ENCODE measurements at places on chromosomes 6 and 20. TPM values are rescaled to one million over a fixed set of nuclear protein-coding genes. Genes with fewer than 3 reads are reported as not detected.

FRK gene
- 0.36 TPM for total RNA-seq

DNA sequence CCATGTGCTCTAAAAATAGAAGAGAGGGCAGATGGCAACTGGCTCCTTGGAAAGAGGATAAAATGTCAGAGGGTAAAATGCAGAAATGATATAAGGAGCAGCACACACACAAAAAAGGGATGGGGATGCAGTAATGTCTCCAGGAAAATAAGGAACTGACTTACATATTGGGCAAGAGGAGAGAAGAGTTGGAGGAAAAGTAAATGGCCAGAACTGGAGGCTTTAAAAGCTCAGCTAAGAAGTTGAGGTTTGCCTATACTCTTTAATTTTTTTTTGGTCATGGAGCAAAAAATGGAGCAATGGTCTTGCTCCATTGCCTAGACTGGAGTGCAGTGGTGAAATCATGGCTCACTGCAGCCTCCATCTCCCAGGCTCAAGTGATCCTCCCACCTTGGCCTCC is 93.7 kb downstream of the SULF2 start:
- DNase-seq, result no peak

GRCh38 chr6:4259391-4259790 is 124.0 kb upstream of the ECI2 start:
- no peak for DNase-seq

DNA sequence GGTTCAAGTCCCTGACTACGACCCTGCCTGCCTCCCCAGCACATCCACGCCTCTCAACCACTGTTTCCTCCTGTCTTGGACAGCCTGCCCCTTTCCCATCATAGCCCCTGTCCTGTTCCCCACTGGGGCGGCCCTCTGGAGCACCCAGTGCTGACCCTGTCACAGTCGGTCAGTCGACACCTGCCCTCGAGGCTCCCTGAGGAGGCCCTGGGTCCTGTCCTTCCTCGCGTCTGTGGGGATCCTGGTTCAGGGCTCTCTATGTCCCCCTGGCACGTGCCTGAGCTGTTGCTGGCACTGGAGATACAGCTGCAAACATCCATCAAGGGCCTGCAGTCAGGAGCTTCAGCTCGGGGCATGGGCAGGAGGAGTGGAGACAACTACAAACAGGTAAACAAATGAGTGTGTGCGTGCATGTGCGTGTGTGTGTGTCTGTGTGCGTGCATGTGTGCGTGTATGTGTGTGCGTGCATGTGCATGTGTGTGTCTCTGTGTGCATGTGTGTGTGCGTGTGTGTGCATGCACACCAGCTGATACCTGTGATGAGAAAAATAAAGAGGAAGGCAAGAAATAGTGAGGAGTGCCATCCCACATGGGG is 132.8 kb downstream of the PHACTR3 start:
- DNase-seq, result no peak

DNA sequence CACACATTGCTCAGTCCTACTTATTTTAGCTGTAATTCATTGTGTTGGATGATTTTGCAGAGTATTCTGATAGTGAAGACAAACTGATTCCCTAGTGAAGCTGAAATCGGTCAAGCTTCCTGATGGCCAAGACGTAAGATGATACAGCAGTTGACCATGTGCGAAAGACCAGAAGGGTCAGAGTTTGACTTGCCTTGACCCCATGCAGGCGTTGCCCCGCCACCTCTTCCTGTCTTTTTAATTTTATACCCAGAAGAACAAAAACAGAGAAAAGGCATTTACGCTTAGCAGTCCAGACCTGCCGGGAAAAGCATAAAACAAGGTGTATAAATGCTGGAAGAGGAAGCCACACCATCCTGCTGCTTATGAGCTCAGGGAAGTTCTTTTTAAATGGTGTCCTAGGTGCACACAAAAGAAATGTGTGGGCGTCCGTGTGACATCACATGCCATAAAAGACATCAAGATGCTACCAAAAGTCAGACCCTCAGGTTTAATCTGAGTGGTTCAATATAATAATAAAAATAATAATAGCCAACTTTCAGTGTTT is 32.2 kb downstream of the TSHZ2 start:
- DNase-seq, result no peak

- DNase-seq, result no peak
Measured at GRCh38 chr6:41713650-41714291, 21.6 kb downstream of the TFEB start.

DNA sequence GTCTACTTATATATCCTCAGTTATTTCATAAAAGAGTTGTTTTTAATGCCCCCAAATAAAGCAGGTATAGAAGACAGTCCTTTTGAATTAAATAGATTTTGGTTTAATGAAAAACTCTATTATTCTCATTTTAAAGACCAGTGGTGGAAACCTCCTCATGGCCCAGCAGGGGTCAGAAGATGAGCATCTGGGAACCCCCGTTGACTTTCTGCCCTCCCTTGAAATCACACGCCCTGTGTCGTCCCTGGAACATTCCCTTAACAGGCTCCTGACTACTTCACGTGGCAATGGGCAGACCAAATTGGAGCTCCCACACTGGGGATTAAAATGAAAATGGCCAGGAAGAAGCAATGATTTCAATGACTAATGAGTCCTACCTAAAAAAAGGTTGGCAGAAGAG is 220.9 kb downstream of the KIF16B start:
- DNase-seq, result no peak

NKX2-2 gene
- 2.4 TPM for total RNA-seq

- DNase-seq, result no peak
Measured at GRCh38 chr6:45610832-45611231, 233.1 kb upstream of the SUPT3H start.

DNA sequence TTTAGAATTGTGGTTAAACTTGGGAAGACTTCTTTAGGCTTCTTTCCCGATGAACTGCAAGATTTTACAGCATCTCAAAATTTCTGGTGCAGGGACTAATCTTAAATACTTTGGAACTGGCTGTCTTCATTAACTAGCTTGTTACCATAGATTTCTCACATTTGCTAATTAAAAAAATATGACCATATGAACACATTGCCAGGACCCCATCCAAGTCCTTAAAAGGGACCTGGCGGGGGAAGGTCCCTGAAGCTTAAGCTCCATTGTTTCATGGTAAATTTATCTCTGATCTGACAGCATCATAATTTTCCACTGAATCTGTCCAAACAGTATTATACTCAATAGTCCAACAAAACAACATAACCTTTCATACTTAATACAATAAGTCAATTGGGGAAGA is 517.8 kb upstream of the FLRT3 start:
- DNase-seq, result no peak

DNA sequence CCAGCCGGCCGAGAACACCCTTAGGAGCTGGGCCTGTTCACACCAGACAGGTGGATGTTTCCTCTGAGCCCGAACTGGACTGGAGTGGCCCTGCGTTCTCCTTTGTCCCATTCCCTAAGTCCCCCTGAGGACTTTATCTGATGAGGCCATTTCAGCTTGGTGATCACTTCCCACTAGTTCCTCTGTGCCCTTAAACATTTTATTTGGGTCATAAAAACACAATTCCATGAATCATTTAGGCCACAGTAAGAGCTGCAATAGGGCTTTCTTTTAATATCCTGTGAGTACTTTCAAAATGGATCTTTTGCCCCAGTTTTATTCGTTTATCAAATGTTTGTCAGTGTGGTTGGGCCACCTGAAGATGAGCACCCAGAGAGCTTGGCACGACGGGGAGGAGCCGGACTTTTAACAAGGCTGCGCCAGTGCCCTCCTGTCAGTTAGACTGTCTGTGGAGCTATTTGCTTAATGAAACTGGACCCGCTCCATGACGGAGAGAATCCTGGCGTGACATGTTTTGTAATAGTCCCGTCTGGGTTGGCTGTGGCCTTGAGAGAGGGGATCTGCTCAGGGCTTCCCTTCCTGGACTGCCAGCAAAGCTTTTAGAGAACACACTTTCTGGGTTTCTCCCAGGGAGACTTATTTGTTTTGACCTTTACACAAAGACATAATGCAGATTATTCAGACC is 53.5 kb downstream of the ZDHHC14 start:
- peak; percentile 48 for DNase-seq

DNA sequence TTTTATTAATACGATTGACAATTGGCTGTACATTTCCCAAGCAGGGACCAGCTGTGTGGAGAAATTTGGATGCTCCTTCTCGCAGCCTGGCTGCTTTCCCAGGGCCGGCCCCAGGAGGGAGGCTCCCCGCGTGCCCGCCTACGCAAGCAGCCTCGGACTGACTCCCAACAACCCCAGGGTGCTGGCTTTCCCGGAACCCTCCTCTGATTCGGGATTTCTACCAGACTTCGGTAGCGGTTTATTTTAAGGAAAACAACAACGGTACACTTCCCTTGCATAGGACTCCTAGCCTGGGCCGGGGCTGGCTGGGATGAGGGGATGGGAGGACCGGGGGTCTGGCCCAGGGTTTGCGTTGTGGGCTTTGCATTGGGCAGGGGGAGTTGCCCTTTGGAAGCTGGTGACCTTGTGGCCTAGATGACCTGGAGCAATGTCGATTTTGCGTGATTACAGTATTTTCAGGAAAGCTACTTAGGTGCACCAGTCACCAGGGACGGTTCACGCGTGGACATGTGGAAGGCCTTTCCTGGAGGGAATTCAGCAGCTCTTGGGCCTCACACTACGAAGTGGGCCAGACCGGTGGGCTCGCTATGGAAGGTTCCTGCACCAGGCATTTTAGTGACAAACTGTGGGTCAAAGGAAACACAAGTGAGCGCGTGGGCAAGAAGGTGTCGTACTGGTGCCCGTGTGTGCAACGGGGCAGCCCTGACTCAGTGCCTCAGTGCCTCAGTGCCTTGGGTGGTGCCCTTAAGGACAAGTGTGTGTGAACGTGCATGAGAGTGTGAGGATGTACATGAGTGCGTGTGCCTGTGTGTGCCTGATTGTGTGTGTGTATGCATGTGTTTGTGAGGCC is 20.7 kb upstream of the PHACTR3 start:
- DNase-seq, result no peak

TFAP2A gene
- 17.1 TPM for total RNA-seq

DNA sequence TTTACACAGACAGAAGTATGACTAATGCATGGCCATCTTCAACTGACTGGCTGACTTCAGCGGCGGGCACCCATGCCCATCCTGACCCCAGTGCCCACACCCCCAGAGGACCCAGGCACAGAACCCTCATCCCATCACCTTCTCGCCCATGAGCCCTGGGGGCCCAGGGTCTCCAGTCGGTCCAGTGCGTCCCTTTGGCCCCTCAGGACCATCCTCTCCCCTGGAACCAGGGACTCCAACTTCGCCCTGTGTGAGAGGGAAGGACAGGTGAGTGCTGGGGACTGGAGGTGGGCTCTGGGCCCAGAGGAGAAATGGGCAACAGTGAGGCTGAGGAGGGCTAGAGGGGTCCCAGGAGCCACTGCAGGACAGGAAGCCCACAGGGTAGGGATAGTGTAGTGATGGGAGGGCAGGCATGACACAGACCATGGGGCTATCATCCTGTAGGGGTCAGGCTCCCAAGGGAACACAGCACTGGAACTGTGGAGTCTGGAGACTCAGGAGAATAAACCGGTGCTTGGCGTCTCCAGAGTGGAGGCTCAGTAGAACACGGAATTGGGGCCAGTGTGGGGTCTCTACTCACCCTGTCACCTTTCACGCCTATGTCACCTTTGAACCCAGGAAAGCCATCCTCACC is 16.7 kb downstream of the COL11A2 start:
- DNase-seq, result no peak

DNA sequence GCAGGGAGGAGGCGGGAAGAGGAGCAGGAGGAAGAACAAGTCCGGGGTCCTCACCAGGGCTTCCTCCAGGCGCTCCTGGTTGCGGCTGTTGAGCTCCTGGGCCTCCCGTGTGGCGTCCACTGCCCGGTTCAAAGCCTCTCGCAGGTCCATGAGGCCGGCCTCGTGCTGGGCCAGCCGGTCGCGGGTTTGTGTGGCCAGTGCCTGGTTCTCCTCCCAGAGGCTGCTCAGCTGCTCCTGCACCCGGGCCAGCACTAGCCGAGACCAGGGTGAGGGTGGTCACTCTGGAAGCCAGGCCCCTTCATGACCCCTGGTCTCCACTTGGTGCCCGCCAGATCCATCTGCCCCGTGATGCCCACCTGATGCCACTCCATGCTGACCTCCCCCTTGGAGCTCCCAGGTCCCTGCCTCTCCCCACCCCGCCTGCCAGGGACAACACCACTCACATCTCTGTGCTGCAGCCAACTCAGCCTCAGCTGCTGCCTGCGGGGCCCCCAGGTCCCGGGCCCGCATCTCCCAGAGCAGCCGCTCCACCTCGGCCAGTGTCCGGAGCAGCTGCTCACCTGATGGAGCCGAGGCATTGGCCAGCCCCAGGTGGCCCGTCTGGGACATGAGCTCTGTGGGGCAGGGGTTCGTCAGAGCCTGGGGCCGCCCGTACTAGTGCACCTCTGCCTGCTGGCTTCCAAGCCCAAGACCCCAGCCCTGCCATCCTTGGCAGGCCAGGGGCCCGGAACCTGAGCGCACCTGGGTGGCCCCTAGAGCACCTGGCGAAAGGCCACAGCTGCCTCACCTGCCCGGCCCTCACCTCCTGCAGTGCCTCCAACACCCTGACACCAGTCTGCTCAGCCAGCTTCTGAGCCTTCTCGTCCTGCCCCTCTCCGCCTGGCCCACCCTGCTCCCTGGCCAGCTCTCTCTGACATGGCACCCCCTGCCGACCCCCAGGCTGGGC is 15.9 kb downstream of the ADRM1 start:
- no peak for DNase-seq

DNA sequence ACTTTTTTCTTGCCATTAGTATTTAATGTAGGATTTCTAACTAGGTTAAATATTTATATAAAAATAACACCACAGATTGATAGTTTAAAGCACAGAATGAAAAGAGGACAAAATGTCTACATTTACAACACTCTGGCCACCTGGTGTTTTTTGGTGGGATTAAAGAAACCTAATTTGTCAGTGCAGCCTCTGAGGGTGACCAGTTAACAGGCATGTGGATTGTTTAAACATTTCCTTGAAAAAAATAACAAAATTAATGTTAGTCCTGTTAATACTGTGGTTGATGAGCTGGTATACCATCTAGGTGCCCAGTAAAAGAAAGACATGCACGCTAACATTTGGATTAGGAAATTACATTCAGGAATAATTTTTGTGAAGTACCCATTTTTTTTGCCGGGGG is 8.8 kb downstream of the SLC9A8 start:
- DNase-seq, result no peak

DNA sequence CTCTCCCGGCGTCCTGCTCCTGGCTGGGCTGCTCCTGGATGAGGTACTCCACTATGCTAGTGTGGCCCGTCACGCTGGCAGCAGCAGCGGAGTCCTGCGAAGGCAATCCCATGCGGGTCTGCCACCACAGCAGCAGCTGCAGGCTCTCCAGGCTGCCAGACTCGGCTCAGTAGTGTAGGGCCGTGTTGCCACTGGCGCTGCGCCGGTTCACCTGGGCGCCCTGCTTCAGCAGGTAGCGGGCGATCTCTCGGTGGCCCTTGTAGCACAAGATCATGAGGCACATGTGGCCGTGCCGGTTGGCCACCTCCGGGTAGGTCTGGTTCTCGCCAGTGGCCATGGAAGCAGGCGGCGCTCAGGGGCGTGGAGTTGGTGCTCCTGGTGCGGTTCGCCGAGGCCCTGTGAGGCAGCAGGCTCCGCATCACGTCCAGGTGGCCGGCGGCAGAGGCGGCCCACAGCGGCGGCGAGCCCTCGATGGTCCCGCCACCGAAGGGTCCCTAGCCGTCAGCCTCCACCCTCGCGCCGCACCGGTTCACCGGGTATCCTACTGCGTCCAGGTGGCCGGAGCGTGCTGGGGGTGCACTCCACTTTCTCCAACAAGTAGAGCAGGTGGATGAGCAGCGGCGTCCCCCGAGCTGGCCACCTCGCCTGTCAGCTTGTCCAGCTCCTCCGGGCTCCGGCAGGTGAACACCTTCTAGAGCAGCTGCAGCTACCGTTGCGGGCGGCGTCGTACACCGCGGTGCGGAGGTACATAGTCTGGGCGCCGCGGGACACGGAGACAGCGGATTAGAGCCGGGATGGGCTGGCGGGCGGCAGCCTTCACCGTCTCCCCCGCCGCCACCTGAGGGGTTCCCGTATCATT is 19.8 kb downstream of the RFPL4B start:
- DNase-seq, result no peak

SOD2 gene
- total RNA-seq, result 45.4 TPM

CRISP2 gene
- total RNA-seq, result 0.54 TPM

JPH2 gene
- total RNA-seq, result 0.36 TPM

All from cerebellum (tissue), 4 donors.